ENCODE measurements at places on chromosomes 4 and X.

DNA sequence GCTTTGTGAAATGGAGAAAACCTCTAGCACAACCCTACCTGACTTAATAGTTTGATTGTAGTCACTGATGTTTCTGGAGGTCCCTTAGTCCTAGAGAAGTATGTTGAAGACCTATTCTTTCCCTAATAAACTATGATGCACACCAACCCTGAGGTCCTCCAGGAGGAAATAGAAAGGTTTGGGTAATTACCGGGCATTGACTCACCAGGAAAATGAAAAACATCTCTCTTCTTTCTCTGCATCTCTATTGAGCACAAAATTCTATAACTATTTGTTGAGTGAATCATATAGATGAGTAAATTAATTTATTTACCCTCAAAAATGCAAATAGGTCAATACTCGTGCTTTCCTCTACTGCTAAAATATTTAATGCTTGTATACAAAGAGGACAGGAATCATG lies 582.4 kb upstream of the FAM241A start:
- no peak for DNase-seq

GRCh38 chr4:140642674-140643437 lies 74.1 kb upstream of the UCP1 start:
- no peak for DNase-seq

DNA sequence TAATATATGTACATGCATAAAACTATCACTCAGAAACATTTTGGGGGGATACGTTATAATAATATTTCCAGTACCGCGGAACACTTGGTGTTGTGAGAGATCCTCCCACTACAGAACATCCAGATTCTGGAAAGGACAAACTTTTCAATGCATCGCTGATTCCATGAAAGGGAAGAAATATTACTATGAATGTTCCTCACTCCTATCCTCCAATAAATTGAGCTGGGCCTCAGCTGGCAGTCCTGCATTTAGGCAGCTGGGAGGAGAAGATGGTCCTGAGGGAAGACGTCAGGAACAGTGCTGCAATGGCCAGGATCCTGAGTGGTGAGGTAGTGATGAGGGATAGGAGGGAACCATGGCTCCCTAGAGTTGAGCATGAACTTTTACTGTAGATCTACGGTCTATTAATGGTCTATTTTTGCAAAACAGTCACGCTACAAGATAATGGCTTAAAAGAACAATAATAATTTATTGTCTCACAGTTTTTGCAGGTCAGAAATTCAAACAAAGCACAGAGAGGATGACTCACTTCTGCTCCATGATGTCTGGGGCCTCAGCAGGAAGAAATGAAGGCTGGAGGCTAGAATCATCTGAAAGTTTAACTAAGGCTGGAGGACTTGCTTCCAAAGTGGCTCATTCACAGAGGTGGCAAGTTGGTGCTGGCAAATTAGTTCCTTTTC lies 538.1 kb downstream of the STIM2 start:
- DNase-seq, result no peak

DNA sequence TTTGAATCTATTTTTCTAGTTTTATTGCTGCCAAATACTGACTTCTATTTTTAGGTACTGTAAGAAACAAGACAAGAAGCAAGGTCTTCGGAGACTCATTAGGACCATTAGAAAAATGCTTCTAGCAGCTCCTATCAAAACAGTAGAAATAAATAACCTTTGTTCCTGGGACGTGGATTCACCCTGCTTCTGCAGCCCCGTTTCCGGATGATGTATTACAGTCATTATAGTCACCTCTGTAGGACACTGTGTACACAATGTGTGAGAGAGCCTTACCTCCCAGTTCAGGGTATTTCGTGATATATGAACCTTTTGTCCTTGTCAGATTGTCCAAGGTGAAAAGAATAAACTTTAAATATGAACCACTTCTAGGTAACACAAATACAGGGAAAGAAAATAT lies 484.0 kb upstream of the TECRL start:
- no peak for DNase-seq

DNA sequence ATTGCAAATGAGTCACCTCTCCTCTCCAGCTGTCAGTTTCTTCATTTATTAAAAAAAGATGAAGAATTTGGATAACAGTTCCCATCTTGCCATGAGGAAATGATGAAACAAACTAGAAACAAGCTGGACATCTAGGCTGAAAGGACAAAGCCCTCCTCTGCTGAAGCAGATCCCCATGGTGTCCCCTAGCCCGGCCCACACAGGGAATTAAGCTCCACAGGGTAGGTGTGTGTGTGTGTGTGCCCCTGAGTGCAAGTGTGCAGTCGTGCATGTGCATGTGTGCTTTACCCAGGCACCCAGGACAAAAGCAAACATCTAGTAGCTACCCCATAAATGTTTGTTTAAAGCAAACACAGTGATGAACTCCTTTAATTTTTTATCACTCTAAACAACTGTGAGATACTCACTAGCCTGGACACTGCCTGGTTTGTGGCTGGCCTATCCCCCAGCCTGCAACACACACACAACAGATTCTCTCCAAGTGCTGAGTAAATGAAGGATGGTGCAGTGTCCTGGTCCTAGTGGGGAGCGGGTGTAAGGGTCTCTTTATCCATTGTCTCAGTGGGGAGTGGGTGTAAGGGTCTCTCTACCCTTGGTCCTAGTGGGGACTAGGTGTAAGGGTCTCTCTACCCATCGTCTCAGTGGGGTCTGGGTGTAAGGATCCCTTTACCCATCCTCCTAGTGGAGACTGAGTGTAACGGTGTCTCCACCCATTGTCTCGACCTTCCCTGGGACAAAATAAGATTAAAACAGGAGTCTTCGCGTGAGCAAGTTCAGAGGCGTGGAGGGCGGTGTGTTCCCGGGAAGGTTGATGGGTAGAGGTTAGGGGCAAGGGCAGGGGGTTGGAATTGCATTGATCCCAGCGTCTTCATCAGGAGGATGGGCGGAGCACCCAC lies 688 bp upstream of the EVC start:
- DNase-seq, result no peak

DNA sequence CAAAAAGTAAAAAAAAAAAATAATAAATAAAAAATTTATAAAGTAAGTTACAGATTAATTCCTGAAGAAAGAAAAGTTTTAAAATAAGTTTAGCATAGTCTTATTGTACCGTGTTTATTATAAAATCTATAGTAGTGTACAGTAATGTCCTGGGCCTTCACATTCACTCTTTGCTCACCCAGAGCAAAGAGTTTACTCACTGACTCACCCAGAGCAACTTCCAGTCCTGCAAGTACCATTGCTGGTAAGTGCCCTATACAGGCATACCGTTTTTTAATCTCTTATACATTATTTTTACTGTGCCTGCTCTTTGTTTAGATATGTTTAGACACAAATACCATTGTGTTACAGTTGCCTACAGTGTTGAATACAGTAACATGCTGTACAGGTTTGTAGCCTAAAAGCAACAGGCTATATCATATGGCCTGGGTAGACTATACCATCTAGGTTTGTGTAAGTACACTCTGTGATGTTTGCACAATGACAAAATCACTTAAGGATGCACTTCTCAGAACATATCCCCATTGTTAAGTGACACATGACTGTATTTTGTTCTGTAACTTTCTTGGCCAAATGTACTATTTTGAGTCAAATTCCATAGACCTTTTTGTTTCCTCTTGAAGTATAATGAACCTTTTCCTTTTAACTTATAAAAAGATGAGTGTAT lies 199.0 kb upstream of the NUDT6 start:
- DNase-seq, result no peak

DNA sequence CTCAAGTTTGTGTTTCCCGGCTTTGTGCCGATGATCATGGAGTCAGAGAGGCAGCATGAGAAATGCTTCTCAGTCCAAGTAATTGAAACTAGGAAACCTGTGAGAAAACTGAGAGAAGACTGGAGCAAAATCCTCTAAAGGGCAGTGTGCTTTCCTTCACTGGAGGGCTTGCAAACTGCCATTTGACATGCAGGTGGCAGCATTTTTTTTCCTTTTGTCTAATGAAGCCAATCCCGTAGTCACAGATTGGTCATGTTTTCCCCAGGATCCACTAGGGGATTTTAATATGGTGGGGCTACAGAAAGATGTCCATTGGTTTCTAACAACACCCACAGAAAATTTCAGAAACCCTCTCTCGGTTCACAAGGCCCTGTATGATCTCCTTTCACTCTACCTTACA lies 117.4 kb upstream of the NUDT10 start:
- DNase-seq, result no peak

DNA sequence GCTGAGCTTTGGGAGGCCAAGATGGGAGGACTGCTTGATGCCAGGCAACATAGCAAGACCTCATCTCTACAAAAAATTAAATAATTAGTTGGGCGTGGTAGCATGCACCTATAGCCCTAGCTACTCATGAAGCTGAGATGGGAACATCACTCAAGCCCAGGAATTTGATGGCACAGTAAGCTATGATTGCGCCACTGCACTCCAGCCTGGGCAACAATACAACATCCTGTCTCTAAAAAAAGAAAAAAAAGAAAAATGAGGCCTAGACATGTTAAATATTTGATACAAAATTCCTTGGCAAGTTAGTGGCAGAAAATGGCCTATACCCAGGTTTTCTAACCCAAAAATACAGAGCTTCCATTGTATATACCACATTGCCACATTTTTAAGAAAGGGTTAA lies 88.1 kb upstream of the MAB21L2 start:
- DNase-seq, result no peak

DNA sequence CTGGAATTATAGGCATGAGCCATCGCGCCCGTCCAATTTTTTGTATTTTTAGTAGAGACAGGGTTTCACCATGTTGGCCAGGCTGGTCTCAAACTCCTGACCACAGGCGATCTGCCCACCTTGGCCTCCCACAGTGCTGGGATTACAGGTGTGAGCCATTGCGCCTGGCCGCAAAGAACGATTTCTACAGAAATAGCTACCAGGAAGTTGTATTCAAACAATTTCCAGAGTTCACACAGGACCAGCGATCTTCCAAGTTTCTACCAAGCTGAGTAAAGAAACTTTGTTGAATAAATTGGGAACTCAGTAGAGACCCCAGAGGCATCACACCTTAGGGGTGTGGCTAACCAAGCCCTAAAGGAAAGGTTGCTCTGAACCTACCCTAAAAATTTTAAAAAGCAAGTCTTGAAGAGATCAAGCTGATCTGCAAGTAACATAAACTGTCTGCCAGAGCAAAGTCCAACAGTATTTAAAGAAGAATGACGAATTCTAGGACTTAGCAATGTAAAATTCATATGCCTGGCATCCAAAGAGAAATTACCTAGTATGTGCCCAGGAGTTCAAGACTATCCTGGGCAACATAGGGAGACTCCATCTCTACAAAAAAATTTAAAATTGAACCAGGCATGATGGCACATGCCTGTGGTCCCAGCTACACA lies 48.4 kb upstream of the USP9X start:
- no peak for DNase-seq

DNA sequence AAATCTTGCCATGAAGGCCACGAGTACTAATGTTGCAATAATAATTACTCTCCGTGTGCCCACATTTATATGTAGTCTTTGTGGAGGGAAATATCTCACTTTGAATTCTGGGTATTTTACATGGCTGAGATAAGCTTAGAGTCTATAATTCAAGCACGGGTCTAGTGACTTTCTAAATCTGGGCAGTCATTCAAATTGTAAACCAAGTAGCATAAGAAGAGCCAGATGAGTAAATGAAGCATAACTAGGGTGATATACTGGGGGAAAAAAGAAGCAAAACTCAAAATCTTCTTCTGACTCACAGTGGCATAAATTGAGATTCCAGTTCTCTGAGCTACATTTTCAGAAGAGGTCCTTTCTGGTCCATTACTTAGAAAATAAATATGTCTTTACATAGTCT lies 53.0 kb downstream of the MAPK10 start:
- no peak for DNase-seq

DNA sequence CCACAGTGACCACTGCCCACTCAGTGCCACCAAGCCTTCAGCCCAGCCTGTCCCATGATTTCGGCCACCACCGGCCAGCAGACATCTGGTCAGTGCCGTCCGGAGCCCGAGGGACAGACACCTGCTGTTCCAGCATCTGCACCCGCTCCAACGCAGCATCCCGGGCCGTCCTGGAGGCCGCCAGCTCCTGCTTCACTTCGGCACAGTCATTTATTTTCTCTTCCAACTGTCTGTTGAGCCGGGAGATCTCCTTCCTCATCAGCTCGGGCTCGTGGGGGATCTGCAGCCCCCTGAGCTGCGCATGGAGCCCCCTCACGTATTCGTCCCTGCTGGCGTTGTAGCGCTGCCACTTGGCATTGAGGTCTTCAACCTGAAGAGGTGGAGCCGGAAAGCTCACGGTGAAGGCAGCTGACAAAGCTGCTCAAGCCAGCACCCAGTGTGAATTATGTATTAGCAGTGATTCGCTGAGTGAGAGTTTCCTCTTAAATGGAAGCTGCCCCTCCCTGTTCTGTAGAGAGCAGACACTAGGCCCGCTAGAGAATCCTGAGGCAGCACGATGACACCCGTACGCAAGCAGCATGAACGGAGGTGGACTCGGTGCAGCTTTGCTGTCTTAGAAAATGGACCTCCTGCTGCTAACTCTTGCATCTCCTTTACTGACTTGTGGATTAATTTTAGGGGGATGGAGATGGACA lies 11.4 kb downstream of the TNIP2 start:
- DNase-seq, result no peak

DNA sequence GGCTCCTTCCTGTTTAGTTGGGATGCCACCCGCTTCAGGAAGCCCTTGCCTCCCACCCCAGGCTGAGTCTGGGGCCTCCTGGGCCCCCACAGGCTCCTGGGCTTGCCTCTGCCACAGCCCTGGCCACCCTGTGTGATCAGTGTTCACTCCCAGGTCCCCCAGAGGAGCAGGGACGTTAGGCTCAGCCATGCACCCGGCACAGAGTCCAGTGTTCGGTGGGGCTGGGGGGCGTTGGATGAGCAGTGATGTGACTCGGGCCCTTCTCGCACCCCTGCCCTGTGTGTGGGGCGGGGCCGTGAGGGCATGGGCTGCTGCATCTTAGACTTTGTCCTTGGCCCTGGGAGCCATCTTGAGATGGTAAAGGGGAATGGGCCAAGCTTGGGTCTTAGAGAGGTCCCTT lies 29.9 kb upstream of the HTRA3 start:
- no peak for DNase-seq

- DNase-seq, result no peak
These were observed 24.0 kb downstream of the ASB9 start for GRCh38 chrX:15245896-15246295.

DNA sequence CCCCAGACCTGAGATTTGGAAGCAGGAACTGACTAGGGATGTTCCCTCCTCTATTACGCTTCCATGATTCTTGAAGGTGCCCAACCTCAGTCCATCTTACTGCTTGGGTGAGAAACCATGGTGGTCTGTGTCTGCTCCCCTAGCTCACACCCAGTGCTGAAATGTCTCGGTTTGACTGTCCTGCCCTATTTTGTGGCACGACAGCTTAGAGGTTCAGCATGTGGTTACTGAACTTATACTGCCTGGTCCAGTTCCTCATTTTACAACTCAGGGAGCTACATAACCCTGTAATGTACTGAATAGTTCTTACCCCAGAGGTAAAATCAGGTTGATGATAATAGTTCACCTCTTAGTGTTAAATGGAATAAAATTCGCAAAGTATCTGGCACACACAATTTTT lies 203.1 kb downstream of the RBM46 start:
- DNase-seq, result no peak

GRCh38 chr4:1060621-1061020 lies 49.2 kb downstream of the FGFRL1 start:
- DNase-seq, result no peak

GRCh38 chrX:14817571-14817970 lies 55.3 kb downstream of the FANCB start:
- DNase-seq, result no peak

- DNase-seq, result no peak
These were observed 222.5 kb downstream of the MGST2 start for GRCh38 chr4:139887962-139888735.

GRCh38 chrX:152137771-152138387 lies 498 bp downstream of the MAGEA10 start:
- DNase-seq, result no peak
